ENCODE measurements at places on chromosomes 1 and 21.

DNA sequence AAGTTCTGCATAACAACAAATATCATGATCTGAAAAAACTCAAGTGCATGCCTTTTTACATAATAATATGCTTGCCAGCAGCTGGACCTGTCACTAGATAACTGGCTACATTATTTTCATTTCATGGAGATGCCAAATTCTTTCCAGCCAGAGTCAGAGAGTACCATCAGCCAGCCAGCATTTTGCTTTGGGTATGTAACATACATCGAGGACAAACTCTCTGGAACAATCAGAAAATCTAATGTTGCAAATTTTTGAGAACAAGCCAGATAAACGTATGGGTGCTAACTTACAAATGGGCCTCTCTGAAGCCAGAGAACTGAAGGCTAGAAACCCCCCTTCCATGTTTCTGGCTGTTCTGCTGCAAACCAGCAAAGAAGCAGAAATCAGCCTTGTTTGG, 76.3 kb upstream of the BACE2 start:
- no peak for DNase-seq

GRCh38 chr1:66335859-66336640, 197.9 kb upstream of the SGIP1 start:
- DNase-seq = no peak

- no peak for DNase-seq
Observed at GRCh38 chr1:21873174-21873573, 61.1 kb downstream of the LDLRAD2 start.

DNA sequence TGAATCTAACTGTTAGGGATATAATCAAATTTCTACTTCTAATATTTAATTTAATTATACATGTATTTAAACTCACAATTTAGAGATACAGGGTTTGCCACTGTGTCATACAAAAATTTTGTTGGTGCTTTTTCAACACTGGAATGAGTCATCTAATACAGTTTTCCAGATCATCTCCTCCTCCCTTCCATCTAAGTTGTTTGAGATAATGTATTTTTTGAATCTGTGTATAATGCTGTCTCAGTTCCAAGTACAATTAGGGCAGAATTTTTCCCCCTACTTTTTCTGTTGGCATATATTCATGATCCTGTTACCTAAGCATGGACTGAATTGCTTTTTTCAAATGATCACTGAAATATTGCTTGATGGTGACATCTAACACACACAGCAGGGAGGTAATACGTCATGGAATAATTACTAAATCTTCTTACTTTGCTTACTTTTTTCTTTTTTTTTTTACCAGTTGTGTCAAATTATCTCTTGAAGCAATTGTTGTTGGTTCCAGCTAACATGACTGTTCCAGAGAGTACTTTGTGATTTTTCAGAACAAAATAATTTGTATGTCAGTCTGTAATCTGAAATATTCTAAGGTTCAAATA, 146.0 kb downstream of the MAGI3 start:
- no peak for DNase-seq

DNA sequence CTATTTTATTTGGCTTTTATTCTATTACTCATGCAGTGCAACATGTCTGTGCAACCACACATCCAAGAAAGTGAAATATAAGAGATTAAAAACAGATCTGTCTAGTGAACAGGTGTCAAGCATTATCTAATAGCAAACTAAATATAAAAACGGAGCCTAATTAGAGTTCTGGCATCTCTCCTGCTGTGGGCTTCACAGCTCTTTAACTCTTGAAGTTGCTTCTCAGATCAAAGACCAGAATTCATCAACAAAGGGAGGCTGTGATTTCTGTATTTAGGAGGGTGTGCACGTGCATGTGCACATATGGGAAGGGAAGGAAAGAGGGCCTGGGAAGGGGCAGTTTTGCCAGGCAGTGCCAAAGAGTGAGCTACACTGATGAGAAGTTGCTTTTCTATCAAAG, 81.0 kb downstream of the MIS18A start:
- no peak for DNase-seq

GRCh38 chr1:78003882-78004718, 639 bp upstream of the DNAJB4 start:
- no peak for DNase-seq

DNA sequence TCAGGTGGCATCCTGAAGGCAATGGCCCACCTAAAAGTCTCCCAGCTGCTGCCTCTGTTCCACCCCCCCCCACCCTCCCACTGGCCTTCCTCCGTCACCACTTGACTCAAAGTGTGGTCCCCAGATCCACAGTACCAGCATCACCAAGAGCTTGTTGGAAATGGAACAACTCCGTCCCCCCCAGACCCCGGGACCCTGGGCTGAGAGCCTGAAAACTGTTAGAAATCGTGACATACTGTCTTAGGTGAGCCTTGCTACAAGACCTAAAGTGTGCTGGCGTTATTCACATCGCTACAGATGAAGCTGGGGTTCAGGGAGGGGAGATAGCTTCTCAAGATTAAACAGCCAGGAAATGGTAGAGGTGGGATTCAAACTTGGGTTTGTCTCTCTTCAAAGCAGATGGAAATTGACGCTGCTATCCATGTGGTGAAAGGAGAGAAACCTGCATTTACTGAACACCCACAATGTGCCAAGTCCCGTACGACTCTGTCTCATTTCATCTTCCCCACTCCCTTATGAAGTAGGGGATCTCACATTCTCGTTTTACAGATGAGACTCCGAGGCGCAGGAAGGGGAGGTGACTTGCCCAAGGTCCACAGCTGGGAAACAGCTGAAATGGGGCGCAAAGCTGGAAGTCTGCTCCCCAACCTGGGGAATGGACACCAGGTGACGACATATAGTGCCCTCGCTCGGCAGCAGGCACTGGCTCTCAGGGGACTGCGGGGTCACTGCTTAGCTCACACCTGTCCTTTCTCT, 52.8 kb upstream of the IFFO2 start:
- DNase-seq = no peak

DNA sequence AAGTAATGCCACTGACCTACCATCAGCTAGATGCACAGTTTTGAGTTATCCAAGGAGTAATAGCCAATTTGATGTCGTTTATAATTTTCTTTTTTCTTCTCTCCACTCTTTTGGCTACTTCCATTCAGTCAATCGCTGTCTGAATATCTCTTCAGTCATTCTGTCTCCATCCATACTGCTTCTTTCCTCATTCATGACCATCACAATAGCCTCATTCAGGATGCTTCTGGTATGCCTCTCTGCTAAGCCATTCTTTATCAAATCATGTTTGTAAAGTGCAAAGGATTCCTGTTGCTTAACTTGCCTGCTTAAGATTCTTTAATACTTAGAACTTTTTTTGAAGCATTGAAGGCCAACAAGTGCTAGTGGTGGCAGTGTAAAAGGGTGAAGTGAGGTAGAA, 20.2 kb downstream of the TYW3 start:
- DNase-seq = no peak

DNA sequence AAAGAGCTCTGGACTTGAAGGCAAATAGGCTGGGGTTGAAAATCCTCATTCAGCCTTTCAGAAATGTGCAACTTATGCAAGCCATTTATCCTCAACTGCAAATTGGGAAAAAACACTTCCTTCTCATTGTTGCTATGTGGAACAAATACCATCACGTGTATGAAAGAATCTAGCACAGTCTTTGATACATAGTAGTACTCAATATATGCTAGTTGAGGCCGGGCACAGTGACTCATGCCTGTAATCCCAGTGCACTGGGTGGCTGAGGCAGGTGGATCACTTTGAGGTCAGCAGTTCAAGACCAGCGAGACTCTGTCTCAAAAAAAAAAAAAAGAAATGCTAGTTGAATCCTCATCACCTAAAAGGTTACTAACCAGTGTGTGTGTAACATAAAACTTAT, 8.2 kb downstream of the PI4KB start:
- DNase-seq = no peak

GRCh38 chr21:42291003-42291750, 24.0 kb downstream of the TFF3 start:
- DNase-seq = no peak

GRCh38 chr1:43452789-43453441, 816 bp downstream of the HYI start:
- DNase-seq = no peak
